ENCODE measurements at places on chromosomes 13 and 19.

DNA sequence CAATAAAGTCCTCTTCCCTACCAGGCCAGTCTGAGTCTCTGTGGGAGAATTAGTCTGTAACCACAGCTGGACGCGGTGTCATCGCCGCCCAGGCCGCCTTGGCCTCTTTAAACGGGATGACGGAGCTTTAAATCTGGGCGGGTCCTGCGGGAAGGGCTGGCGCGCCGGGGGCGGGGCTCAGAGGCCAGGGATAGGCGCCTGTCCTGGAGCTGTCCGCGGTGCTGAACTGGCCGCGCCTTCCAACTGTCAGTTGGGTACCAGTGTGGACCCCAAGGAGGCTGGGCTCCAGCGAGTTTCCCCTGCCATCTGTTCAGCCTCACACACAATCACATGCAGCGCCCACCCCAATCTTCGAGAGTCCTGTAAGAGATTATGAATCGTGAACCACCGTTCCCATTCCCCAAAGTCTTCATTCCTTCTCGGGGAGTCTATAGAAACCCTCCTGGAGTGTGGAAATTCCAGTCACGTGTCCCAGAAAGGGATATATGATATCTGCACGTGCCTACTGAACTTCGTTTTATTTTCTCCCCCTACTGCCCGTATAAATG is 11.5 kb downstream of the APLP1 start:
- DNase-seq: peak; percentile 60

- no peak for DNase-seq
Measured at GRCh38 chr13:50106559-50106958, 91.3 kb downstream of the KCNRG start.

DNA sequence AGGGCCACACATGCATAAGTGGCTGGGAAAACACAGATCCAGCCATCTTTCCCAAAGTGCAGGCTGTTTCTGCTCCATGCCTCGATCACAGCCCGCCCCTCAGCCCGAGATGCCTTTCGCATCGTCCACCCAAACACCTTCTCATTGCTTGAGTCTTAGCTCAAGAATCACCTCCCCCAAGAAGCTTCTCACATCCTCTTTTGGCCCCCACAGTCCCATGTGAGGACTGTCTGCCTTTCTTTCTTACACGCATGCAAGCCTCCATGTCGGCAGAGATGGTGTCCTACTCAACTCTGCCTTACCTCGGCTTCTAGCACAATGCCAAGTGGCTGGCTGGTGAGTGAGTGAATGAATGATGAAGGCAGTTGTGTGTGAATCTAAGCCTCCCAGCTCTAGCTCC is 18.1 kb upstream of the GSX1 start:
- no peak for DNase-seq

DNA sequence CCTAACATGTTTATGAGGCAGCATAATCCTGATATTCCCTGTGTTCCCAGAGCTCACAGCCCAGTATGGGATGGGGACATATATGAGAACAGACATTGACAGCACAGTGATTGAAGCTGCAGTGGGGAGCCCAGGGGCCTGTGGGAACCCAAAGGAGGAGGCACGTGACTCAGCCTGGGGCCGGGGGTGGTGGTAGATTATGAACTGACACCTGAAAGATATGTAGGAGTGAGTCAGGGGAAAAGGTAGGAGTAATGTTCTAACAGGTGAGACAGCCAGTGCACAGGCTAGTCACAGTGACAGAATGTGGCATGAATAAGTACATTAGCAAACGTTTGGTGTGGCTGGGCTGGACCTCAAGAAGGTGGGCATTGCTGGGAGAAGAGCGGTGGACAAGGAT is 29.0 kb downstream of the CKM start:
- no peak for DNase-seq

DNA sequence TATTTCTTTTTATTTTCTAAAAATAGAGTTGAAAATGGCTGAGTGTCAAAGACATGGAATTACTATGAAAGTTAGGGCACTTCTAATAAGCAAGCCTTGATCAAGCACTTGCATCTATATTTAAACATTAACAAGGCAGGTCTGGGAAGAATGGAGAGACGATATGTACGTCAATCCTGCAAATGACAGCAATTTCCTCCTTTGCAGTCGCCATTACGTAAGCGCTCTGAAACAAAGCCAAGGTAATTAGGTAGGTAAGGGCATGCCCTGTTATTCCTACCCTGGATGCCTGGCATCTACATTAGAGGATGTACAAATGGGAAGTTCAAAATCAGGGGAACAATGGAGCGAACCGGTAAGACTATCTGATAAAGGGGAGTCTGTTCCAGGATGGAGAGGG is 664.0 kb upstream of the ARGLU1 start:
- no peak for DNase-seq

- no peak for DNase-seq
Measured at GRCh38 chr13:83088858-83089257, 793.4 kb downstream of the SLITRK1 start.

DNA sequence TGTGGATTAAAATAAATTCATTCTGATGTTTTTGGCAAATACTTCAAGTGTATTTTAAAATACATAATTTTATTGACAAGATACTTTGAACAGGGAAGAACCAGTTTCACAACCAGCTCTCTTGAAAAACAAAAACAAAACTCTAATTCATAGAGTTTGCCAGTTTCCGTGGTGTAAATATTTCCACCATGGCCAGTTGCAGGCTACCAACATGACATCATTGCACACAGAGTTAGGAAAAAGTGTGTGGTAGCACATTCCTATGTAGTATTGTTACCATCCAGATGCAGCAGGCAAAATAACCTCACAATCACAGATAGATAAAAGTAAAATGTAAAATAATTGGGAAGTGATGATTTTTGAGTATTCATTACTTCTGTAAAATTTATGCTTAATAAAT is 7.7 kb upstream of the RNF113B start:
- no peak for DNase-seq

DNA sequence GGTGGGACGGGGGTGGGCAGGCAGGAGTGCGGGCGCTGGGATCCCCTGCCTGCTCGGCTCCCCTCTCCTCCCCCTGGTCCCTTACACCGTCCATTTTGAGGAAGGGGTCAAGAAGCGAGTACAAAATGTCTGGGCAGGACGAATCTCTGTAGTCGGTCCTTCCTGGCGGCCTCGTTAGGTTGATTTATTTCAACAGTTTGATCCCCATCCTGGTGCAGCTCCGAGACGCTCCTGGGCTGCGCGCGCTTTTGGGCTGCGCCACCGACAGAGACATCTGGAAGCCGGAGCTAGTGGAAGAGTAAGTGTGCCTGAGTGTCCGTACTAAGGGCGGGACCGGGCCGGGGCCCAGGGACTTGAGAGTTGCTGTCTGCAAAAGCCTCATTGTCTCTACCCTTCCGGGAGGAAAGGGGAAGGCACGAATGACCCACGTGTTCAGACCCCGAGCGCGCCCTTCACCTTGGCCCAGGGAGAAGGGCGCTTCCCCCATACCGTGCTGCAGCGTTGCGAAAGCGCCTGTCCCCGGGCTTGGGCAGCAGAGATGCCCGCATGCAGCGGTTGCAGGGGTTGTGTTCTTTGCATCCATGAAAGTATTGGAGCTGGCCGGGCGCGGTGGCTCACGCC is 1.8 kb downstream of the ZNF114 start:
- peak; percentile 76 for DNase-seq

GRCh38 chr19:4717191-4717965 is 6.3 kb downstream of the DPP9 start:
- DNase-seq: no peak

GRCh38 chr19:12782174-12782423 is 6.7 kb upstream of the HOOK2 start:
- DNase-seq: no peak

GRCh38 chr19:41967054-41967783 is 8.1 kb upstream of the RABAC1 start:
- DNase-seq: no peak

DNA sequence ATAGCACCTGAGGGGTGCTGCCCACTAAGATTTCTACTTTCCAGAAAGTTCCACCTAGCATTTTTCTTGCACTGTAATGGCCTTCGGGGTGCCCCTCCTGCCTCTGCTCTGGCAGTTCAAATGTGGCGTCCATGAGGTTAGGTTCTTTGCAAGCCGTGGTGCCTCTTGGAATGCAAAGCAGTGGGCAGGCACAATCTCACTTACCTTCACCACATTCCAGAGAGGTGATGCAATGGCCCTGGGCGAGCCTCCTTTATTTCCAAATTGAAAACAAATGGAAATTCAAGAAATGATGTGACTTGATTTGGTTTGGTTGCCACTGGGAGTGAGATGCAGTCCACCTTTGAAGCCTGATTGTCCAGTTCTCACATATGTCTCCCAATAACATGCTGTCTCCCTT is 46.9 kb downstream of the FGF9 start:
- DNase-seq: no peak

All from brain (organoid and tissue), 16 donors.